ENCODE measurements at places on chromosomes 13 and 19. TPM values are rescaled to one million over a fixed set of nuclear protein-coding genes. Genes with fewer than 3 reads are reported as not detected.

Gene CGB1
- 0.83 TPM for total RNA-seq

Gene SLC15A1
- total RNA-seq = 0.55 TPM

Gene CD70
- total RNA-seq = not detected

Gene UBE2M
- not detected for total RNA-seq

GRCh38 chr19:632579-633067, 714 bp downstream of the POLRMT start:
- no peak overlapping the region for H3K27ac ChIP-seq
- H3K4me3 ChIP-seq = peak overlapping the region; percentile 87
- 0 out of 2 replicates have a peak, but pooled peaks cover 7% of the 10 kb centered on the region for H3K36me3 ChIP-seq
- peak; percentile 50 for DNase-seq
- H3K4me1 ChIP-seq = peaks cover 8% of the 10 kb centered on the region

DNA sequence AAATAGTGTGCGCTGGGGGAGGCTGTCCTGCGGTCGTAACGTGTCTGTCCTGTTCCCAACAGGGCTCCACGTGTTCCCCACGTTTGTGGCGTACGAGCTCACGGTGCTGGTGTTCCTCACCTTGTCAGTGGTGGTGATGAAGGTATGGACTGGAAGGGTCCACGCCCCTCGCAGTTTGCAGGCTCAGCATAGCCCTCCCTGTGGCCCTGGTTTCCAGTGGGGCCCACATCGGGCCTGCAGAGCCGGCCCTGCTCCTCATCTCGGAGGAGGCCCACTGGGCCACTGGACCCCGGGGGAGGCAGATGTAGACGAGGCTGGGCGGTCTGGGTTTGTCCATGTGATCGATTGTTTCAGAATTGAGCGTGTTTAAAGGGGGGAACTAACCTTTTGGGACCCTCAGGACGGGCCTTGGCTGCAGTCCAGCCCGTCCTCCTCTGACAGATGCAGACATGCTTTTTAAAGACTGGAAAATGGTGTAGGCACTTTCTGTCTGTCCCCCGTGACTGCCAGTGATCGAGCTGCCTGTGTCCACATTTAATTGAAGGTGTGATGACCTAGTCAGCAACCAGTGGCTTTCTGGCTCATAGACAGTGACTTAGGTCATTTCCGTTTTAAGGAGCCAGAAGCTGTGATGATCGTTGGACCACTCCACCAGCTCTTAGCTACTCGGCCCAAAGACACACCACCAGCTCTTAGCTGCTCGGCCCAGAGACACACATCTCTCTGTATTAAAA, 37.1 kb upstream of the TFDP1 start:
- H3K27me3 ChIP-seq = no peaks in the 10 kb centered on the region
- H3K4me1 ChIP-seq = peaks cover 23% of the 10 kb centered on the region
- DNase-seq = no peak
- H3K36me3 ChIP-seq = peaks cover 6% of the 10 kb centered on the region
- H3K27ac ChIP-seq = no peak overlapping the region
- no peak overlapping the region for H3K4me3 ChIP-seq

DNA sequence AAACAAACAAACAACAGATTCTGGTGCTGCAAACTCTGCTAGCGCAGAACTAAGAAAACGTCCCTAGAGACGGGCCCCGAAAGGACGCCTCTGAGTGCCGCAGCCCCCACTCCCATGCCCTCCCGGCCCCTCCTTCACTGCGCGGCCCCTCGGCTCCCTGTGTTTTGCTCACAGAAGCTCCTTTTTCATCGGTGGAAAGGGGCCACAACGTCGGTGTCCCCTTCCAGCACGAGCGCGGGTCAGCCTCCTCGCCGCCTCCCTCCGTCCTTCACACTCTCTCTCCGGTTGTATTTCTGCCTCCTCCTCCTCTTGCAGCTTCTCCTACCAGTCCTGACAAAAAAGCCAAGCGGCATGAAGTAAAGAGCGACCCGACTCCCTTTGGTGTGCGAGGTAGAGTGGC, 14.8 kb upstream of the F7 start:
- no peak overlapping the region for H3K4me3 ChIP-seq
- H3K36me3 ChIP-seq = no peaks in the 10 kb centered on the region
- H3K4me1 ChIP-seq = no peaks in the 10 kb centered on the region
- no peak overlapping the region for H3K27ac ChIP-seq

DNA sequence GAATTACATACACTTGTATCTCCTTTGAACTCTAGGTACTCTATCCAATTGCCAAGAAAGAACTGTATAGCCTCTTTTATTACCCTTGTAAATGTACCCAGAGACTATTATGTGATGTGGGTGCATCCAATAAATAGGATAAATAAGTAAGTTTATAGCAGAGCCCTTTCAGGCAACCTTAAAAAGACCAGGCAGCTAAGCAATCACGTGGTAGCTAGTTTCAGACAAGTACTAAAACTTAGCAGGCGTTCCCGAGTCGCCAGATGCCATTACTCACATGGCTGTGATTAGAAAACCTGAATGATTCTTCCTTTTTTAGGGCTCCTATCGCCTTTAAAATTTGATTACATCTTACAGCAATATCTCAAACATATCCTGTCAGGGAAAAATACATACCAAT, 1303.0 kb downstream of the EFNB2 start:
- no peak for DNase-seq
- no peak overlapping the region for H3K4me3 ChIP-seq
- no peak overlapping the region for H3K27ac ChIP-seq
- H3K4me1 ChIP-seq = no peaks in the 10 kb centered on the region
- H3K36me3 ChIP-seq = no peaks in the 10 kb centered on the region

DNA sequence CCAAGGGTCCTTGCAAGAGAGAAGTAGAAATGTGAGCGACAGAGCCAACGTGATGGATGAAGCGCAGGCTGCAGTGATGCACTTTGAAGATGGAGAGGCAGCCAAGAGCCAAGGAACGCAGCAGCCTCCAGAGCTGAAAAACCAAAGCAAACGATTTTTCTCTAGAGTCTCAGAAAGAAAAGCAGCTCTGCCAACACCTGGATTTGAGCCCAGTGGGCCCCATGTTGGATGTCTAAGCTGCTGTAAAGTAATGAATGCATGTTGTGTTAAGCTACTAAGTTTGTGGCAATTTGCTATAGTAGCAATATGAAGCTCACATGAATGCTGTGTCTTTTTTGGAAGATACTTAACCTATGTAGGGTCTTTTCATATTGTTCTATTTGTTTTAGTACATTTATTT, 894.3 kb downstream of the EFNB2 start:
- H3K4me1 ChIP-seq = no peaks in the 10 kb centered on the region
- no peak overlapping the region for H3K27ac ChIP-seq
- no peak for DNase-seq
- H3K27me3 ChIP-seq = no peaks in the 10 kb centered on the region

DNA sequence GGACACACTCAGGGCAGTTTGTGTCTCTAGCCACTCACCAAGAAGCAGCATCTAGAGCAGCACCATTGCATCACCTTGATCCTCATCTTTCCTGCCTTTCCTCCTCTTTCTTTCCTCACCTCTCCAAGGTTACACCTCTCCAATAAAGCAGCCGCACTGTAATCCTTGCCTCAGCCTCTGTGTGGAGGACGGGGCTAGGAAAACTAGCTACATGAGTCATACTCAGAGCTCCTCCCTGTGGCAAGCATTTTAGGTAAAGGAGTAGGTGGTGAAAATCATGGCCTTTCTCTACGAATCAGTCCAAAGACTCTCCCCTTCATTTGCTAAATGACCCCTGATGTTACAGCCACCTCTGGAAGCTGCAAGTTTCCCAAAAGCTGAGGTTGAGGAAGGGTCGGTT, 108.9 kb downstream of the DNAJC15 start:
- peak; percentile 56 for DNase-seq
- no peaks in the 10 kb centered on the region for H3K36me3 ChIP-seq
- H3K27me3 ChIP-seq = no peaks in the 10 kb centered on the region
- H3K4me1 ChIP-seq = peaks cover 7% of the 10 kb centered on the region

DNA sequence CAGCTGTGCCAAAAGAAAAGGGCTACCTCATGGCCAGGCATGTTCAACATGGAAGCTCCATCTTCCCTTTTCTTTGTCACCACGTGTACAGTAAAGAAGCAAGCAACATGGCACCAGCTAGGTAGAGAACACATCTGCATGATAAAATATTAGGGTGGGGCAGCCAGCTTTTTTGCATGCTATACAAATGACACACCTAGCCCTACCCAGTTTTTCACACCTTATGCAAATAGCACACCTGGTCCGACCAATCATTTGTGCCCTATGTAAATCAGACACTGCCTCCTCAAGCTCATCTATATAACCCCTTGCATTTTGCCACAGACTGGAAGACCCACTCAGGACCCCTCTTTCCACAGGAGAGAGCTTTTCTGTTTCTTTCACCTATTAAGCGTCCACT, 85.5 kb downstream of the STOML3 start:
- H3K27me3 ChIP-seq = no peaks in the 10 kb centered on the region
- no peak overlapping the region for H3K27ac ChIP-seq
- no peak overlapping the region for H3K4me3 ChIP-seq
- H3K4me1 ChIP-seq = peaks cover 14% of the 10 kb centered on the region
- DNase-seq = peak; percentile 39

DNA sequence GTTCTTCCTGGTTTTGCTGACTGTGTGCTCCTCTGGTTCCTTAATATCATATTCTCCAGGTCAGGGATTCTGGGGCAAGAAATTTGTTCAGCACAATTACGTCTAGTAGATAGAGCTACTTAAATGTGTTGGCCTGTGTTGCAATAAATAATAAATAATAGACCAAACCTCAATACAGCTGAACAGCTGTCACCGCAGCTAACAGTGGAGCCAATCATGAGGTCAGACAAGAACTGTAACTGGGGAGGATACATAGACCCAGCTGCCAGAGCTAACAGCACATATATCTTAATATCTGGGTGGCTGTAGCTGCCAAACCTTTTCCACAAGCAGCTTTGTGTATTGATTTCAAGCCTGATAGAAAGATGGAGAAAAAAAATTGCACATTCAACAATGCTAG, 1596.3 kb upstream of the PCDH20 start:
- no peak overlapping the region for H3K27ac ChIP-seq
- no peaks in the 10 kb centered on the region for H3K36me3 ChIP-seq
- no peak for DNase-seq
- H3K4me3 ChIP-seq = no peak overlapping the region

Measured in PC-9 (cell line).